ENCODE measurements at places on chromosomes 11 and 22. TPM values are rescaled to one million over a fixed set of nuclear protein-coding genes. Genes with fewer than 3 reads are reported as not detected.

DNA sequence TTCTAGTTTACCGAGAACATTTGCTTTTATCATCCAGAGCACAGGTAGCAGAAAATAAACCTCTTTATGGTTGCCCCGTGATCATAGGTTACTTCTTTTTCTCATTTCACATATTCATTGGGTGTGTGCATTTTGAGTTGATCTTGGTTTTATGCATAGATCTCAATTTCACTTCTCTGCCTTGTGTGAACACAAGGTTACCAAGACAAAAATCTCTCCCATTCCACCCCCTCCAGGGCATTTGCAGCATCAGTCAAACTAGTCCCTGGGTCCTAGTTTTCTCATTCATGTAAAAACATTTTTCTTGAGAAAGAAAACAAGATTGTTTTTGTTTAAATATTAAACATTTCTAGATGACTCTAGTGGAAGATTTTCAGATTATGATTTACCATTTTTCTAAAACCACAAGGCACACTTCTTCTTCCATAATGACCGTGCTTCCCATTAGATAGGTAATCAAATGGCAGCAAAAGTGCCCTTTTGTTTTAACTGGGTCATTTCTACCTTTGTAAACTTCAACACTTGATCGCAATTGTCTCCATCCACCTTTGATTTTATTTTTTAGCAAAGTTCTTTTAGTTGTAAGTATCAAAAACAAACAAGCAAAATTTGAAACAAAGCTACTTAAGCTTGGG is 526.6 kb upstream of the CADM1 start:
- DNase-seq: no peak

The SEC14L2 gene
- 3.1 TPM for polyA plus RNA-seq

The ESAM gene
- 31.2 TPM for polyA plus RNA-seq

The CDC45 gene
- 2.2 TPM for polyA plus RNA-seq

- DNase-seq: no peak
These were observed 6.9 kb upstream of the WEE1 start for GRCh38 chr11:9566561-9567063.
